G401 (cell line): ENCODE measurements at places on chromosomes 7 and 10. TPM values are rescaled to one million over a fixed set of nuclear protein-coding genes. Genes with fewer than 3 reads are reported as not detected.

DNA sequence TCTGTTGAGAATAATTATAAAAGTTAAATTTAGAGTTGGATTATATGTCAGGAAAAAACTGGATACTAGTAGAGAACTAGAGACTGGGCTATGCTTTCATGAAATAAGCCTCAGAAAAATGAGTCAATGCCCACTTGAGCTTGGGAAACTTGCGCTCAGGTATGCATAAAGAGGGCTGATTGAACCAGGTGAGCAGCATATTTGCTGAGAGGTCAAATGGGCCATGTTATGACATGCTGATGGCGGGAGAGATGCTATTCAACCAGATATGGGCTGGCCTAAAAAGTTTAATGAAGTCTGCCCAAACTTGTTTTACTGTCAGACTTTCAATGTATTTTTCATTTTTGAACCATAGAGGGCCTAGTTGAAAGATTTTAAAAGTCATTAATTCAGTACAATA, 837.6 kb upstream of the GHITM start:
- DNase-seq: no peak

Gene PRR15
- total RNA-seq: not detected in 2 replicates

DNA sequence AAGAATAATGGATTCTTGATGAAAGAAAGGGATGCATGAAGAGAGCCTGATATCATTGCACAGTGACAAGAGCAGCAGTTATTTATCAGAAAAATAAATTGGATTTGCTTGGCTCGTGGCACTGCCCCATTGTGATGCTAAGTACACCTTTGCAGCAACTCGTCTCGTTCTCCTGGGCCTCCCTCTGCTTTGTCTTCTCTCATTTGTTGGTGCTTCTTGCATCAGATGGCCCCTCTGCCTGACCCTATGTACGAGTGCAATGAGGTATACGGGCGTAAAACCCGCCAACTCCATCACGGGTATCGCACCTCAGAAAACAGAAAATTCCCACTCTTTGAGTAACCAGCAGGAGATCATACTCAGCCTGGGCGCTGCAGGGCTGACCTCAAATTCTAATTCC, 107.2 kb upstream of the C10orf90 start:
- no peak for DNase-seq

Gene BTBD16
- total RNA-seq: not detected in 2 replicates

GRCh38 chr7:74544706-74545469, 91.2 kb downstream of the GTF2IRD1 start:
- peak; percentile 6 for DNase-seq

DNA sequence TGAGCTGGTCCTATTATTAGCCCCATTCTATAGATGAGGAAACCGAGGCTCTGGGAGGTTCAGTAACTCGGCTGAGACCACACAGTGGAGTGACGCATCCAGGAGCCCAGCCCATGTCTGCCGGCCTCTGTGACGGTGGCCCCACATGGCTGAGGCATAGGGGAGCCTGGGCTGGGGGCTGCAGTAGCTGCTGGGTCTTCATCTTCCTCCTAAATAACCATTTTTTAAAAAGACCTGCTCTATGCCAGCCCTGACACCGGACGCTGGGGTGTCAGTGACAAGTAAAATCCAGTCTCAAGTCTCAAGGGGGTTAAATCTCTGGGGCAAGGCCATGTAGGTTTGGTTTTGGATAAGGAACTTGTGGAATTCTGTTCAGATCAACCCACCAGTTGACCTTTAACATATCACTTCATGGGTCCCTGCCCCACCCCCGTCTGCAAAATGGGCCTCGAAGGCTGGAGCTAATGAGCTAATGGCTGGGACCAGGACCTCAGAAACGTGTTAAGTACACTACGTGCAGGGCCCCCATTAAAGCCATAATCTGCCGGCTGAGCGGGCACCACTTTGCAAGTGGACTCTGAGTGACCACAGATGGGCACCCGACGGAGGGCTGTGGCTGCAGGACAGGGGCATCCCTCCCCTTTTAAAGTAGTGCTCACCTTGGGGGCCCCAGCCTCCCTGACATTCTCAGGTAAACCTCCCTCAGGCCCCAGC, 136.5 kb upstream of the UNC5B start:
- no peak for DNase-seq

DNA sequence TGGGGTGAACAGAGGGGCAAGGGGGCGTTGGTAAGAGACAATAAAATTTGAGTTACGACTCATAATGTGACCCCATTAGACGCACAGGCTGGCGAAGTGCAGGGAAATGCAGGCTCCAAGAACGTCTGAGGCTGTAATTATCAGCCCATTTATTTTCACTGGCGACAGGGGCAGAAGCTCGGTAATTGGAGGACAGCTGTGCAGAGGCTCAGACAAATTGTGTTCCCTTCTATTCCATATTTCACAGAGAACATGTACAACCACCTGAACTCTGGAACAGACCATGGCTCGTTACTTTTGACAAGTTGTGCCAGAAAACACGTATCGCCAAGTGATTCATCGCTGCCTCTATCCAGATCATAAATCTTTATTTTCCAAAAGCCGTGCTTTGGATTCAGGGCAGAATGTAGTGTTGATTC, 137.3 kb upstream of the FRMD4A start:
- peak; percentile 62 for DNase-seq

GRCh38 chr10:30231071-30231652, 117.9 kb downstream of the MTPAP start:
- DNase-seq: no peak

DNA sequence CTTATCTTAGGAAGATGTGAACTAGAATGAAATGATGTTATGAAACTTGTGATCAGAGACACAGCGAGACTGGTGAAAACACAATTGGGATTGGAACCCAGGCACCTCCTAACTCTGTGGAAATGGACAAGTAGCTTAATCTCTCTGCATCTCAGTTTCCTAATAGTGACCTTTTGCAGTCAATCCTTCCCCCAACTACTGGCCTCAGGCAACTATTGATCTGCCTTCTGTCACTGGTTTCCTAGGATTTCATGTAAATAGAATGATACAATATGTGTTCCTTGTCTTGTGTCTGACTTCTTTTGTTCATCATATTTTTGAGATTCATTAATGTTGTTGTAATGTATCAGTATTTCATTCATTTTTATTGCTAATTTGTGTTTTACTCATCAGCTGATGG, 341.7 kb downstream of the REEP3 start:
- DNase-seq: no peak

Gene WDR86
- total RNA-seq: 10.2 and 13.7 TPM in 2 replicates
